M059J (cell line): ENCODE measurements at places on chromosomes 11 and 22.

- peak; percentile 81 for DNase-seq
These were observed 5.4 kb upstream of the MAPK8IP1 start for GRCh38 chr11:45879803-45880686.

GRCh38 chr11:65032216-65032615 lies 5.0 kb downstream of the SNX15 start:
- DNase-seq, result no peak

DNA sequence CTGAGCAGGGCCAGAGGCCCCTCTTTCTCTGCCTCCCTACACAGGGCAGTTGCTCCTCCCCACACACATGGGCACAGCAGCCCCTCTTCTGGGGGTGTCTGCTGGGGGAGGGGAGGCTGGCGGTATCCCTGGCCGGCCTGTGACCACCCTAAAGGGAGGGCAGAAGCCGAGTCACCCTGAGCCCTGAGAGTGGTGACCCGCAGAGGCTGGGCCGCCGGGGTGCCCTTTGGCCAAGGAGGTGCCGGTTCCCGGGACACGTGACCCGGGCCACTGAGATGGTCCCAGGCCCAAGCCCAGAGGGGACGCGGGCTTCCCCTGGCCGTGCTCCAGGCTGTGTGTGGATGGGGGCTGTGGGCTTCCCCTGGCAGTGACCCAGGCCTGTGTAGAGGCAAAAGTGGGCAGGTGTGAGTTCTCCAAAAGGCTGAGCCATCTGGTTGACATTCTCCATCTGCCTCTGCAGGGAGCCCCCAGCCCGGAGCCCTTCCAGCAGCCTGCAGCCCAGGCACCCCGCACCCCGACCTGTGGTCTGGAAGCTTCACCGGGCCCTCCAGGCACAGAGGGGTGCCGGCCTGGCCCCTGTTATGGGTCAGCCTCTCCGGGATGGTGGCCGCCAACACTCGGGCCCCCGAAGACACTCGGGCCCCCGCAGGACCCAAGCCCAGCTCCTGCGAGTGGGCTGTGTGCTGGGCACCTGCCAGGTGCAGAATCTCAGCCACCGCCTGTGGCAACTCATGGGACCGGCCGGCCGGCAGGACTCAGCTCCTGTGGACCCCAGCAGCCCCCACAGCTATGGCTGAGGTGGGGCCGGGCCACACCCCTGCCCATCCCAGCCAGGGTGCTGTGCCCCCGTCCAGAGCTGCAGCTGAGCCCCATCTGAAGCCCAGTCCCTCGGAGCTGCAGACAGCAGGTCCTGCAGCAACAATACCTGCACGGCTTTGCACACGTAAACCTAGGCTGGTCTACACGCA lies 1.0 kb downstream of the ADM2 start:
- DNase-seq, result no peak

DNA sequence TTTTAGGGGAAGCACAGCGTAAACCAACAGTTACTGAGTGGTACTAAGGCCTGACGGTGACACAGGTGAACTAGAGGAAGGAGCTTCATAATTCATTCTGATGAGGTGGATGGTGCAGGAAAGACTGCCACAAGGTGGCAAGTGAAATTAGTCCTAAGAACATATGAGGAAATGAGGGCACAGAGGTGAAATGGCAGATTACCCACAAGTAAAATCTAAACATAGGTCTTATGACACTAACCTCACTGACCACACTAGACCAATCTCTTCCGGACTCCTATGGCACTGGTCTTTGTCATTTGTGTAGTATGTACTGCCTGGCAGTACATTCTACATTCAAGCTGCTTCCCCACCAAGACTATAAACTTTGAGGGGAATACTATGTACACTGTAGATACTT lies 20.2 kb downstream of the GAB2 start:
- DNase-seq, result no peak

- DNase-seq, result peak; percentile 89
These were observed 235.4 kb downstream of the METTL15 start for GRCh38 chr11:28343304-28344233.

- DNase-seq, result no peak
These were observed 80.7 kb downstream of the ARHGAP20 start for GRCh38 chr11:110631551-110631950.
